Right cardiac atrium (tissue), 5 donors: ENCODE measurements at places on chromosomes 2 and 18. TPM values are rescaled to one million over a fixed set of nuclear protein-coding genes. Genes with fewer than 3 reads are reported as not detected.

DNA sequence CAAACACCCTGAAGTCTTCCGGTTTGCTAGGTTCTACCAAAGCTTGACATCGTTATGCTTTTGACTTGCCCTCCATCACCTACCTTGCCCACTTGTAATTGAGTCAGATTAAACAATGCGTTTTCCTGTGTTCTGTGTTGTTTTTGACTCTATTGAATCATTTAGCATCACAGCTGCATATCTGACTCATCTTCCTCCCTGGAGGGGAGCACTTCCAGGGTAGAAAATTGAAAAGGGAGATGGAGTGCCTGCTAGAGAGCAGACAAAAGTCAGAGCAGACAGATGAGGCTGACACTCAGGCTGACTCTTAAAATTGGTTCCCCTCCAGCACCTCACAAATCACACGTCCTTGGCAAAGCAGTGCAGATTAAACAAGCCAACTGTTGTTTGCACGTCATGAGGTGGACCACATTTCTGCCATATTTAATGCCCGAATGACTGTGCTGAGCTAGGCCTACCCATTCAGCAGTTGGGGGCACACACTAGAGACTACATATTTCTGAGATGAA lies 2.2 kb downstream of the MPP4 start:
- no peak for DNase-seq

Gene ALK
- 0.06 TPM for total RNA-seq

DNA sequence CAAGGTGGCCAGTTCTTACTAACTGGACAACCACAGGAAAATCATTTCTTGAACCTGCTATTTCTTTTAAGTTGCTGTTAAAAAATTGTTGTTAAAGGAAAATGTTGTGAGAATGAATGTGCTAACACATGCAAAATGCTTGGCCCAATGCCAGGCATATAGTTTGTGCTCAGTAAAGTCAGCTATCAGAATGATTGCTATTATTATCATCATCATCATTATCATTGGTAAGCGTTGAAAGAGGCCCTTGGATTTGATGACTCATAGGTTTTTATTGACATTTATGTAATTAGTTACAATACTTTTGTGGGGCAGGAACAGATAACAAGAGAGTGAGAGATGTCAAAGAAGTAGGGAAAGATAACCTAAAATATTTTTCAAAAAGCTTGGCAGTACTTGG lies 394.2 kb upstream of the ZEB2 start:
- DNase-seq: no peak

- DNase-seq: no peak
Observed at GRCh38 chr2:137525132-137525531, 439.1 kb upstream of the HNMT start.

DNA sequence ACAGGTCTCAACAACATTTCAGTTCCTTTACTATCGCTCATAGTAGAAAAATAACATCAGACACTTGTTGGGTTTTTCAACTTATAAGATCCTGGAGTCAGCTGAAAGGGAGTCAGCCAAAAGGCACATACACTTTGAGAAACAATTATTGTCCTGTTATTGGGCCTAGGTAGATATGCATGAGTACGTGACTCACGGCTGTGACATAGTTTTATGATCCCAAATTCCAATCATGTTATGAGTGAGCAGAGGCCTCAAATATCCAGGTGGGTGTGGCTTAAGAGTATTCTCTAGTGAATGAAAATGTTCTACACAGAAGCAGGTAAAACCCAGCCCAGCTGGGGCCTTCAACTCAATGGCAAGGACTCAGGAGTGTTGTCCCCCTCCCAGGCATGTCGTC lies 27.2 kb downstream of the SERPINB8 start:
- no peak for DNase-seq

GRCh38 chr18:13262839-13263691 lies 44.5 kb downstream of the LDLRAD4 start:
- no peak for DNase-seq

- no peak for DNase-seq
Observed at GRCh38 chr2:121255358-121255757, 29.6 kb downstream of the TFCP2L1 start.

Gene SEPTIN2
- 232 TPM for total RNA-seq

DNA sequence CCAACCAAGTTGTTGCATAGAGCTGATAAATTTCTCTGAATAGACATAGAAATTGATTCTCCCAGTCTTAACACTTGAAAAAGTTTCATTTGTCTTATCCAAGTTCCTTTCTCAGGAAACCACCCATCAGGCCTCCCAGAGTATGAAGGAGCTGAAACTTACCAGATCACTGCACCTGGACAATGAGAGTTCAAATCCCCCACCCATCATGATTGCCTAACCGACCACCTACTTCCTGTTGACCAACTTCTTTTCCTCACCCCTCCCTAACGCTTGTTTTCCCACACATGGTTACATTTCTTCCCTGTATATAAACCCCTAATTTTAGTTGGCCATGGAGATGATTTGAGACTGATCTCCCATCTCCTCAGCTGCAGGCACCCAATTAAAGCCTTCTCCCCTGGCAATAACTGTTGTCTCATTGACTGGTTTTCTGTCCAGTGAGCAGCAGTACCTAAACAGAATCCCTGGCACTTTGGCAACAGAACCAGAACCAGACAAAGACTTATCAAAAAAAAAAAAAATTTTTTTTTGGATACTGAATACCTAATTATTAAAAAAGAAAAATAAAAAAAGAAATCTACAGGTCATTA lies 103.0 kb downstream of the SPIRE1 start:
- DNase-seq: no peak

DNA sequence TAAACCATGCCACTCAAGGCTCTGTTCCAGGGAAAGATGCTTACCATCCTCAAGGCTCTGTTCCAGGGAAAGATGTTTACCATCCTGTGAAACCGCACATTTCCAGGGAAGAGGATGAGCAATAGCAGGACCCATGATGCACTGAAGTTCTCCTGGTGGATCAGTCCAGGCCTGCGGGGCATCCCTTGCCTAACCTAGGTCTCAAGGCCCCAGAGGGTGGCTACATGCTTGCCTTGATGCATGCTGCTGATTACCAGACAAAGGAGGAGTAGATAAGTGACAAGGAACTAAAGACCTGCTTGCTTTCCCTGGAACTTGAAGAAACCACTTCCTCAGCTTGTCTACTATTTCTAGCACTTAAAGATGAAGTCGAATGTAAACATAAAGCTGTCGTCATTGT lies 111.0 kb upstream of the LINC00305 start:
- no peak for DNase-seq
